ENCODE measurements at places on chromosomes 6 and 20. TPM values are rescaled to one million over a fixed set of nuclear protein-coding genes. Genes with fewer than 3 reads are reported as not detected.

DNA sequence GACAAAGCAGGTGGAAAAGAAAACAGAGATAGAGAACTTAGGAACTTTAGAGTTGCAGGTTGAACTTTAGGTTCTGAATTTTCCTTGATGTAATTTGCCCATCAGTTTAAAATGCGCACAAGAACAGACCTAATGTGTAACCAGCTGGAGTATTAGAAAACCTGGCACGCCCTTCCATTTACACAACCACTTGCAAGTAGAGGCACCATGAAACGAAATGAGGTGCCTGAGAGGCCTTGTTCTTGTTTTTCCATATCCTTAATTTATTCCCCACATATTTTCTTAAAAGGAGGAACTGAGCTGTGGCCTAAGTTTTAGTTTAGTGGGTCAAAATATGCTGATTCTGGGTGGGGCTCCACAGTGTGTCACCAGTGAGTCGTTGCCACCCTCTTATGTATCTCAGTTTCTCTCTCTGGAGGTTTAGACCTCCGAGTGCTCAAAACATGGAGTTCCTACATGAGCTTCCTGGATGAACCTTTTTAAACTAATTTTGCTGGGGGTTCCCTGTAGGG, 17.2 kb upstream of the IL22RA2 start:
- DNase-seq = no peak

DNA sequence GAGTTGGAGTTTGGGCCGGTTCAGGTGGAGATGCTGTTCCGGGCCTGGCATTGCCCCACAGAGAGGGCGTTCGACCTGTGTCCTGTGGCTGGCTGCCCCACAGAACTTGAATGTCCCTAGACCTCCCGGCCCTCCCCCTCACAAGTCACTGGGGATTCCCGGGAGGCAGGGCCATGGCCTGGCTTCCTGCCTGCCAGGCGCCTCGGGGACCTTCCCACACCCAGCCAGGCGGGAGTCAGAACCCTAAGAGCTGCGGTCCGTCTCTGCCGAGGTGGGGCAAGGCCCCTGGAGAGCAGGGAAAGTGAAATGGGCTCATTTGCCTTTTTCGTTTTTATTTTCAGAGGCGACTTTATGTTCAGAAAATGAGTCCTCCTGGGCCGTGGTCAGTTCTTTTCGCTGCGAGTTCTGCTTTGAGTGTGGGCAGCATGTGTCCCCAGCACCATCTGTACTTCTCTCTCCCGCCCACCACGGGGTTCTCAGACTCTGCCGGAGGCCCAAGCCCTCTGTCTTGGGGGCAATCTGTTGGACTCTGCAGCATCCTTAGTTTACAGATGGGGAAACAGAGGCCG, 8.5 kb downstream of the RBM38 start:
- DNase-seq = no peak

GRCh38 chr6:37653933-37654565, 43.6 kb downstream of the MDGA1 start:
- DNase-seq = peak; percentile 31

DNA sequence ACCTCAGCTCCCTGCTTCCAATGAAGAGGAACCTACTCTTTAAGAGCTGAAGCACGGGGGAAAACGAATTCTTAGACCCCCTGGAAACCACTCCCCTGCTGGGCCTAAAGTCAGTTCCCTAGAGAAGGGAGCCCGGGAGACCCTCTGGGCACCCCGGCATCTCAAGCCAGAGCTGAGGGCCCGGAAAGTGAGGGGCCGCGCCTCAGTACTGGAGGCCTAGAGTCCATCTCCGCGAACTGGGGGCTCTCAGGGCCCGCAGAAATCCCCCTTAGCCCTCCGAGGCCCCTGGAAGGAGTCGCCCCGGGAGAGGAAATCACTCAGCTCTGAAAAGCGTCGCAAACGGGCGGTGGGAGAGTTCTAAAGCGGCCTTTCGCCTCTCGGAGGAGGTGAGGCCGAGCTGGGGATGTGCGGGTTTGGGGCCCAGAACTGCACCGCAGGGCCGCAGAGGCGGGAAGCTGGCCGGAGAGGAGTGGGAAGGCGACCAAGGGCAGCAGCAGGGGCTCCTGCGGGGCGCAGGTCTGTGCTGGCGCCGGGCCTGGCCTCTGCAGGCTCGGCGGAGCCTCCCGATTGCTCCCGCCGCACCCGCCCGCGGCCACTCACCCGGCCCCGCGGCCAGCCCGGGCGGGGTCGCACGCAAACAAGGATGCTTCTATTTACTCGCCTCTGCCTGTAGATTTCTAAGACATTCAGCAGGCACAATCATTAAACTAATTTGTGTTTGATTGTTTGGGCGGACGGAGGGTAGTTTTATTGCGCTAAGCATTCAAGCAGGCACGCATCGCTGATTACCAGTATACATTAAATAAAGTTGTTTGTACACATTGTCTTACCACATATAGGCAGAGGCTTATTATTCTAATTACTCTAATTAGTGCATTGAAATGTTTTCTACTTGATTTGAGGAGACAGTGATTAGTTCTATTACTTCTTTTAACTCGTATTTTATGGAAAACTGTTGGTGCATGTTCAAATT, 9.2 kb downstream of the POU3F2 start:
- no peak for DNase-seq

DNA sequence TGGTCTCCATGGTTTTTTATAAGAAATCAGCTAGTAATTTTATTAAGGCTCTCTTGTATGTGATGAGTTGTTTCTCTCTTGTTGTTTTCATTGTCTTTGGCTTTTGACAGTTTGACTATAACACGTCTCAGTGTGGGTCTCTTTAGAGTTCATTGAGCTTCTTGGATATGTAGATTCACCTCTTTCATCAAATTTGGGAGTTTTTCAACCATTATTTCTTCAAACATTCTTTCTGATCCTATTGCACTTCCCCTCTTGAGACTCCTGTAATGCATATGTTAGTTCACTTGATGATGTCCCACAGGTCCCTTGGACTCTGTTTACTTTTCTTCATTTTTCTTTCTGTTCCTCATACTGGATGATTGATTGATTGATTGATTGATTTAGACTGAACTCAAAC, 7.0 kb upstream of the BAG2 start:
- DNase-seq = no peak

Gene EDN1
- 0.29 TPM for total RNA-seq
